Immature natural killer cell (primary cell): ENCODE measurements at places on chromosomes 2 and 18.
A peak's percentile ranks its signal among the peaks of the same experiment; 100 is the strongest.

GRCh38 chr2:219987830-219988229 is 360.4 kb downstream of the SLC4A3 start:
- no peak for DNase-seq

DNA sequence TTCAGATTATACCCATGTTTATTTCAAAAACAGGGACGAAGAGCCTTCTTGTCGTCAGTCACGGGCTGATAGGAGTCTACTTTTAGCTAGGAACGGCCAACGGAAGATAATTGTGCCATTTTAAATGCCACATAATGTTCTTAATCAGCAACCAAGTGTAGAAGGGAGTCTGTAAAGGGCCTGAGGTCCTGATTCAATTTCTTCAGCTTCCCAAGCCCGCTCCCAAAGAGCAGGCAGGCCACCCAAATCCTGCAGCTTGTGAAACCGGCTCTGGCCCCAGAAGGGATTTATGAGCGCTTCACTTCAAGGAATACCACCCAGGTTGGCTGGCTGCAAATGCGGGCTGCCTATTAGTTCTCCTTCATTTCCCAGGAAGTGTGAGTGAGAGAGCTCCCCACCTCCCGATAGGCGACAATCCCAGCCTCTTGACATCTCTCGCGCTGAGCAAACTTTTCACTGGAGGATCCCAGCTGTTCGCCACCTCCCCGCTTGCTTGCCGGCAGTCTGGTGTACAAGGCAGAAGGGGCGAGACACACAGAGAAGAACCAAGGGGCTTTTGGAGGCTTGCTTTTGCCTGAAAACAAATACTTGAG is 272.9 kb downstream of the CDH20 start:
- no peak for DNase-seq

GRCh38 chr2:28510184-28510583 is 14.3 kb downstream of the PLB1 start:
- DNase-seq = no peak

GRCh38 chr2:202193881-202194353 is 44.5 kb downstream of the SUMO1 start:
- DNase-seq = no peak

DNA sequence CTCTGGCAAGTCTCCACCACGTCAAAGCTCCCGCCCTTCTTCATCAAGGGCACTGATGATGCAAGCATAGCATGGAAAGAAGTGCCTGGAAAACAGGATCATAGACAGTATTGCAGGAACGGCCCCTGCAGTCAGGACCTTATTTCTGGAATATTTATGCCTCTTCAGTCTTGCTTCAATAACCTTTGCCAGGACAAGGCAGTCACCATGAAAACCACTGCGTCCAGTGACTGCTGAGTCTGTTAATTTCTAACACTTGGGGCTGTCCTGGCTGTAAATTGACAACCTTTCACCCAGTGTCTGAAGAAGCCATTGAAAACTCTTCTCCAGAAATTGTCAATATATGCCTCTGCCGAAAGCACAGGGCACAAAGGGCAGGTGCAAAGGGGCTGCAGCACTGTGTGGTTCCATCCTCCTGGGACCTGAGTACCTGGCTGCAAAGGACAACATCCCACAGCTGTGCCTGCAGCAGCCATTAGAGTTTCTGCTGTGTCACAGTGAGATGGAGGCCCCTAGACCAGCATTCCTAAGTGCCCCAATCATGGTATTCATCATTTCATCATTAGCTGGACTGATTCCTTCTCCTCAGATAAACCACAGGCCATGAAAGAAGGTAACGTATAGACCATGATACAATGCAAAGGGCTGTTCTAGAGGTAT is 819.6 kb downstream of the RNF144A start:
- no peak for DNase-seq

DNA sequence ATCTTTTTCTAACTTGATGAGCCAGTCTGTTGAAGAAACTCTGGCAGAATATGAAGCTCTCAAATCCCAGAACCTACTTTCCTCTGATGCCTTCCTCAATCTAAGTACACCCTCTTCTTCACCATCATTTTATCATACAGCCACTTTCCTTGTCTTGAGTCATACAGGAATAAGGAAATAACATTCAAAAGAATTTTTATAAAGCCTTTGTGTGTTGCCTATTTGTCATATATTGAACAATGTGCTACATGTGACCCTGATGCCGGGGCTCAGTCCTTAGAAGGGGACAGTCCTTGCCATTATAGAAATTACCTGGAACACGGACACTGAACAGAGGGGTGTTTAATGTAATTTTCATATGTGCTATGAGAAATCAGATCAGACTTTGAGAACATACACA is 27.4 kb downstream of the RAPGEF4 start:
- no peak for DNase-seq

- no peak for DNase-seq
Observed at GRCh38 chr2:209529579-209529978, 105.7 kb downstream of the MAP2 start.

DNA sequence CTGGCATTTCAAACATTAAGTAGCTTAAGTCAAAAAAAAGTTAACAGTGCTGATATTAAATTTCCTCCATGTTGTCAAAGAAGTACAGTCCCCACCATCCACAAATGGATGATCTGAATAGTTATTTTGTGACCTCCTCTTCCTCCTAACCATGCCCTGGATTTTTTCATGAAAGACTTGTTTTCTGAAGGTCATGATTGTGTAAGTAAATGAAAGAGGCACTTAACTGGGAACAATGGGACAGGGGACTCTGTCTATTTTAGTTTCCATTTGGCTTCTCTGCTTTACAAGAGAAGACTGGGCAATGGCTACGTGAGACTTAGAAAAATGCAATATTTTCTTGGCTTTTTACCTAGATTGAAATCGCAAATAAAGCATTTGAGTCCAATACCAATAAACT is 32.2 kb downstream of the PECR start:
- DNase-seq = no peak

- DNase-seq = no peak
Observed at GRCh38 chr2:174635776-174636404, 38.3 kb upstream of the WIPF1 start.

DNA sequence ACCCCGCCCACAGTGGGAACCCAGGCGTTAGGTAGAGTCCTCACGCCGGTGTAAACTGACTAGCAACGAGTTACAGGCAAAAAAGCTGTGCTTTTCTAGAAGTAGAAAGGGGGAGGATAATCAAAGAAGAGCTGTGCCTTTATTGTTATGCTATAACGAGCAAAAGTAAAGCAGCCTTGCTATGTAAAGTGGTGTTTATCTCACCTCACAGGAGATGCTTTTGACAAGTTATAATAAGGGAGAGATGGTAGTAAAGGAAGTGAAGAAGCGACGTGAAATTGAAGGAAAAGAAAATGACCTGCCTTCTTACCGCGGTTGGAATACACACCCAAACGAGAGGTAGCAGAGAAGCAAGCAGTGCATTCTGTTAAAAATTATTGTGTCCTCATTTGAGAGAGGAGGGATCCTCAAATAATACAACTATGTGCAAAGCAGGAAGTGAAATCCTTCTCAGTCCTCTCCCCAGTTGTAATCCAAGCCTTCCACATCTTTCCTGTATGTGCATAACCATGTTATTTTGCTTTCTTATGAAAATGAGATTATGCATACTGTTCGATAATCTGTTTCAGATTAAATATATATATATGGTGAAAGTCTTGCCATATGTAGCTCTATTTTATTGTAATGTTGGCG is 962 bp downstream of the TANK start:
- DNase-seq = no peak

GRCh38 chr2:43127208-43127940 is 99.0 kb downstream of the ZFP36L2 start:
- peak; percentile 84 for DNase-seq

DNA sequence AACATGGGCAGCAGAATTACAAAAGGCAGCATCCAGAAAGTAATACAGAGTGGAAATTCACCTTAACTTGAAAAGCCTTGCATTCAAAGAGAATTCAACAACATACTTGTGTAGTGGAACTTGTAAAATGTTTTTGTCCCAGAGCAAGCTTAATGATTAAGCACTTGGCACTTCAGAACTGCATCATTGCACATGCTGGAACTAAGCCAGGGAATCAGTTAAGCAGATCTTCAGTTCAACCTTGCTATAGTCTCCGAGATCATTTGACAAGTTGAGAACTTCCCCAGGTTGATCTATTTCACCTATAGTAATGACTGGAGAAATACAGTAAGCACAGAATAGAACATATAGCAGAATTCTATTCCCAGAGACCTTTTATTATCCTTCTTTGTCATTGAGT is 1337.2 kb upstream of the NXPH2 start:
- no peak for DNase-seq

DNA sequence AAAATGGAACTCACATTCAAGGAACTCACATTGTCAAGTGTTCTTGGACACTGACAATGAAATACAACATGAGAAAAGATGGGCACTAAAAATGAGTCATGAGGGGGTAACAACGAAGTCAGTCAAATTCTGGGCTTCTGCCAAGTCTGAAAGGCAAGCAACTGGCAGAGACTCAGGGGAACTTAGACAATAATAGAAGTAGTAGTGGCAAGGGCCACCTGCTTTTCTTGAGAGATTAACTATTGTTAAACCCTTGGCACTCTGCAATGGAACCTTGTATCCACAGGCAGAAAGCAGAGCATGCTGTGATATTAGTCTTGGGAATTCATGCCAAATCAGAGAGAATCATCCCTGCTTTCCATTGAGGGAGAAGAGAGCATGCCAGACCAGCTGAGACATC is 382.6 kb upstream of the CDH2 start:
- DNase-seq = no peak

DNA sequence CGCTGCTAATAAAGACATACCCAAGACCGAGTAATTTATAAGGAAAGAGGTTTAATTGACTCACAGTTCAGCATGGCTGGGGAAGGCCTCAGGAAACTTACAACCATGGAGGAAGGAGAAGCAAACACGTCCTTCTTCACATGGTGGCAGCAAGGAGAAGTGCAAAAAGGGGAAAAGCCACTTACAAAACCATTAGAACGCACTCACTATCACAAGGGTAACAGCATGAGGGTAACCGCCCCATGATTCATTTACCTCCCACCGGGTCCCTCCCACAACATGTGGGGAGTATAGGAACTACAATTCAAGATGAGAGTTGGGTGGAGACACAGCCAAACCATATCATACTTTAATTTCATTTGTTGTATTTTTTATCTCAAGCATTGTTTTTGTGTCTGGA is 67.5 kb downstream of the ATP9B start:
- no peak for DNase-seq

- DNase-seq = no peak
Observed at GRCh38 chr2:54559593-54560145, 103.5 kb downstream of the SPTBN1 start.

DNA sequence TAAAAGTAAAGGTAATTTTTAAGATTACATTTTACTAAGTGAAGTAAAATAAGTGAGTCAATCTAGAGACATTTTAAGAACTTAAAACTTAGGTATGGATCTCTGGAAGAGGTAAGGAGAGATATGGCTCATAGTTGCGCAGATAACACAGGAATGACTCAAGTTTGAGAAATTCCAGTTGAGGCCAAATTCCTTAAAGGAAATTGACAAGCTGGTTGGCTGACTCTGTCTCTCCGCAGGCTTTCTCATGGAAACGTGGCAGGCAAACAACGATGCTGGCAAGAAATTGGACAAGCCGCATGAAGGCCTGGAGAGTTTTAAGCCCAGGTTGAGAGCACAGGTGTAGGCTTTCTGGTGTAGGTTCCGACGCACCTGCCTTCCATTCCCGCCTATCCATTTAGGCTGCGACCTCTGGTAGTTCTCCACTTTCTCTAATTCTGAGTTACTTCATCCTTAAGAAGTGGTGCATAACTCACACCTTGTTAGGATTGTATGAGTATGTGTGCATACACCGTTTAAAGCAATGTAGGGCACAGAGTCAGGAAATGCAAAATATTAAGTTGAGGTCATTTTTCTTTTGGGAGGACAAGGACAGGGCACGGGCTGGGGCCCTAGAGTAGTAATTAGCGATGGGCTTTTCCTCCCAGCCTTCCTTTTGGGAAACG is 589 bp upstream of the DAW1 start:
- DNase-seq = no peak
